ENCODE measurements at places on chromosomes 5 and 9.

GRCh38 chr9:91426123-91426745, 2.6 kb upstream of the NFIL3 start:
- no peak for DNase-seq

- no peak for DNase-seq
These were observed 78.3 kb downstream of the CEP120 start for GRCh38 chr5:123344816-123345426.

DNA sequence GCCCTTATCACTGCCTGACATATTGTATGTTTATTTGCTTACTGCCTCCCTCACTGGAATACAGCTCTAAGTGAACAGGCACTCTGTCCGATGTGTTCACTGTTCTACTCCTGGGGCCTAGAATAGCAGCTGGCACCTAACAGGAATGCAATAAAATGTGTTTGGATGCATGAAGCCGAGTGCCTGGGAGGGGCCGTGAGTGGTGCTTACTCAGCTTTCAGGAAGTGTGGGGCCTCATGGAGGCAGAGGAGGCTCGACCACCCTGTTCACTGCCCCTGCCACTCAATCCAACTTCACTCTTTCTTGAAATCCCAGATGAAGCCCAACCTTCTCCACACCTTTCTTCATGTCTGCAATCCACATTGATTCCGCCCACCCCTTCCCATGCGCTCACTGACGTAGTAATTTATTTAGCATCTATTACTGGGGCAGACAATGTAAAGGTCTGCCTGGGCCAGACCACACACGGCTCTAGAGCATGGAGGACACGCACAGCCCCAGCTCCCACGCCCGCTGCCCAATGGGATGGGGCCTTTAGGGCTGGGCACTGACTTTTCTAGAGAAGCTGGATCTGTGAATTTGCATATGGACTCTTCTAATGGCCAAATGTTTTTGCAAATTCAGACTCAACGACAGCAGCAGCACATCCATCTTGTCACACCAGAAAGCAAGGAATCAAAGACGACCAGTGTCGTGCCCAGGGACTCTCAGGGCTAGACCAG, 21.3 kb downstream of the TBC1D9B start:
- no peak for DNase-seq

DNA sequence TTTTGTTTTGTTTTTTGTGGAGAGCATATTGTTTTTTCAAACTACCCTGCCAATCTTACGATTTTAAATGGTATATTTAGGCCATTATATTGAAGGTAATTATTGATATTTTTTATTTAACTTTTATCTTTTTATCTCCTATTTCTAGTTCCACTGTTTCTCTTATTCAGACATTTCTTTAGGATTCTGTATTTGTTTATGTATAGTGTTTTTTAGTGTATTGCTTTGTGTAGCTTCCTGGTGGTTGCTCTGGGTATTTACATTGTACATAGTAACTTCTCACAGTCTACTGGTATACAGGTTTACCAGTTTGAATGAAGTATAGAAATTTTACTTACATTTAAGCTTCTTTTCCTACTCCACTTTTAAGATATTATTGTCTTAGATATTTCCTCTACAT, 63.2 kb downstream of the ERCC6L2 start:
- no peak for DNase-seq

DNA sequence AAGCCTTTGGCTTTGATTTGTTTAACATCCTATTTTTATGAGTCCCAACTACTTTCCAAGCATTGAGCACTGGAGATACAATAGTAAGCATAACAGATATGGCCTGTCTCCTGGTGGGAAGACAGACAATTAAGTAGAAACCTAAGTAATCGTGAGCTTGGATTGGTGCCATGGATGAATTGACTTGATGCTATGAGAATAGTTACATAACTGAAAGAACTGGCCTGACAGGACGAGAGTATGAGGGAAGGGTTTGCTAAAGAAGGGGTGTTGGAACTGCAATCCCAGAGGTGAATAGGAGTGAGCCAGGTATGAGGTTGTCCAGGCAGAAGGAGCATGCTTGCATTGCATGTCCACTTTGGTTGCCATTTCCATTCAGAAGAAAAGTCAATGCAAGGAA, 52.4 kb downstream of the GPR21 start:
- no peak for DNase-seq

- DNase-seq: no peak
These were observed 497.9 kb downstream of the ARHGEF28 start for GRCh38 chr5:74123929-74124328.

GRCh38 chr5:139382807-139383206, 290 bp downstream of the SLC23A1 start:
- no peak for DNase-seq

DNA sequence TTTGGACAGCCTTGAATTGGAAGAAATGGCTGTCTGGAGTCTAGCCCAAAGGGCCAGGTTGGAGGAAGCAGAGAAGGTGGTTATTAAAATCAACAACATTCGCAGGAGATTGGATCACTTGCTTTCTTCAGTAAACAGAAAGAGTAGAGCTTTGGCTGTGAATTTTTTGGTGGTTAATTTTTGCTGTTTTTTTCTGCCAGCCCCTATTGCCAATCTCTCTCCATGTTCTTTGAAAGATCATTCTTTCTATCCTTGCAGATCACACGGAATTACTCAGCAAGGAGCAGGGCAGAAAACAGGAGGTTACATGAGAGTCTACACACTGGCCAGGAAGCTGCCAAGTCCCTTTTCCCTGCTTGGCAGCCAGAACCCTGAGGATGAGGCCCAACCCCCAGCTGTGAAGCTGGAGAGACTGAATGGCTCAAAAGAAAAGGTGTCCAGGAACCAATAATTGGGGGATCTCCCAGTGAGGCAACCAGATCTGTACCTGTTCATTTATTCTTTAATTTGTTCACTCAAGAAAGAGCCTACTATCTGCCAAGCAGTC, 13.0 kb downstream of the GLRX start:
- DNase-seq: no peak

DNA sequence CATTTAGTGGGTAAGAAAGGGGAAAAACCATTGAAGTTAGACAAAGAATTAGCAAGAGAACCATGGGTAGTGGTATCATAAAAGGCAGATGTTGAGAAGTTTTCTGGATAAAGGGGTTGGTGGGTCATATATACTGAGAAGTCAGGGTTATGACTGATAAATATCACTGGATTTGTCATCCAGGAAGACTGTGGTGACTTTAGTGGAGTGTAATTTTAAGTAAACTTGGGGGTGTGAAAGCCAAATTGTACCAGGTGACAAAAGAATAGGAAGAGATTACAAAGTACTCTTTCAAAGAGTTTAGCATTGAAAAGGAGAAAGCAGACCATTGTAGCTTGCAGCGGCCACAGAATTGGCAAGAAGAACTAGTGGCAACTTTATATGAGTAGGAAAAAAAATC, 315.2 kb upstream of the DMAC1 start:
- no peak for DNase-seq

GRCh38 chr9:126424511-126424910, 97.9 kb downstream of the MVB12B start:
- DNase-seq: no peak

- no peak for DNase-seq
These were observed 90.8 kb downstream of the LHX2 start for GRCh38 chr9:124102363-124102762.
